ENCODE measurements at places on chromosomes 3 and 15. TPM values are rescaled to one million over a fixed set of nuclear protein-coding genes. Genes with fewer than 3 reads are reported as not detected.

Gene TMEM108
- total RNA-seq: not detected

Gene CD86
- total RNA-seq: not detected

Gene TMCO5A
- total RNA-seq: not detected

Gene IMPG2
- not detected for total RNA-seq

Gene ZMYND10
- total RNA-seq: 0.62 TPM

Gene LRRN1
- total RNA-seq: 7.7 TPM

Gene PROK2
- not detected for total RNA-seq

Gene SMCO1
- not detected for total RNA-seq

Gene SNTN
- total RNA-seq: not detected

Gene ARL14
- total RNA-seq: 0.43 TPM

Gene ESYT3
- total RNA-seq: 0.16 TPM

Gene RSRC1
- 93.0 TPM for total RNA-seq

Gene AP4E1
- 14.5 TPM for total RNA-seq

Gene ATP8B4
- 0.34 TPM for total RNA-seq

Gene FRMD5
- 13.2 TPM for total RNA-seq

Gene UNC13C
- not detected for total RNA-seq

Gene OR5K2
- total RNA-seq: not detected

Gene ZIC1
- total RNA-seq: 18.9 TPM

Gene IP6K1
- total RNA-seq: 26.6 TPM

Gene LHFPL4
- not detected for total RNA-seq

Gene PLA2G4E
- total RNA-seq: not detected

Gene CCR3
- not detected for total RNA-seq

Gene WDR93
- not detected for total RNA-seq

Gene GRAMD1C
- 1.1 TPM for total RNA-seq

Gene EHHADH
- total RNA-seq: 10.2 TPM

Gene PEX5L
- 0.12 TPM for total RNA-seq

Gene SNX4
- 87.3 TPM for total RNA-seq

Gene CHL1
- total RNA-seq: not detected

Gene SPRED1
- total RNA-seq: 9.1 TPM

Gene CPB1
- not detected for total RNA-seq

Gene UBAP1L
- 0.05 TPM for total RNA-seq

Gene DNAH12
- total RNA-seq: not detected

Gene SHISA5
- 143 TPM for total RNA-seq

Gene PPP1R14D
- not detected for total RNA-seq

Gene DGKG
- 10.1 TPM for total RNA-seq
